ENCODE measurements at places on chromosomes 5 and 9.

DNA sequence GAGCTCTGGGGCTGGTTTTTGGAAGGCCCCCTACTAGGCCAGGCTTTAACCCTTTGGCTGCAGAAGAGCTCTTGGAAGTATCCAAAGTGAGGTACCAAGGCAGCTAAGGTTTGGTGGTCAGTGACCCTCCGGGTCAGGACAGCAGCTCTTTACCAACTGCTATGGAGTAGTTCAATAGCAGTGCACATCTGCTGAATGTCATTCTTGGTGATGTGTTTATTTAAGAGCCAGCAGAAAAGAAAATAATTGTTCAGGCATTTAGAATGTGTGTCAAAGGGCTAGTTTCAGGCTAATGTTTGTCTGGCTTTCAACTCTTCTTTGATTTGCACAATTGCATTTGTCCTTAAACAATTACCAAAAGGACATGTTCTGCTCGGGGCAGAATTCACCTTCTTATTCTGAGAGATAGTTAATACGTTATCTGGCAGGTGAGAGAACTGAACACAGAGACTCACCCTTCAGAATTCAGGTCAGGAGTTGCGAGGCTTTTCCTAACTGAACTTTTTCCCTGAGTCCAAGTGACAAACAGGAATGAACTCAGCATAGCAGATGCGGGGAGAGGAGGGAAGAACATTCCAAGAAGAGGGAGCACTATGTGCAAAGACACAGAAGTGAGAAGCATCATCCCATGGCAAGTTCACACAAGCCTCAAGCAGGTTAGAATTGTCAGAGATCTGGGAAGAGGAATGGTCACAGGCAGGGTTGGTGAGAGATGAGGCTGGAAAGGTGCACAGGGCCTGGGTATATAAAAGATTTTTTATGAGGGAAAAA lies 556.7 kb upstream of the TLE4 start:
- DNase-seq, result no peak

GRCh38 chr9:112487799-112488340 lies 1.2 kb downstream of the KIAA1958 start:
- DNase-seq, result no peak

- DNase-seq, result peak; percentile 88
These were observed 759.3 kb upstream of the TYRP1 start for GRCh38 chr9:11933926-11934325.

DNA sequence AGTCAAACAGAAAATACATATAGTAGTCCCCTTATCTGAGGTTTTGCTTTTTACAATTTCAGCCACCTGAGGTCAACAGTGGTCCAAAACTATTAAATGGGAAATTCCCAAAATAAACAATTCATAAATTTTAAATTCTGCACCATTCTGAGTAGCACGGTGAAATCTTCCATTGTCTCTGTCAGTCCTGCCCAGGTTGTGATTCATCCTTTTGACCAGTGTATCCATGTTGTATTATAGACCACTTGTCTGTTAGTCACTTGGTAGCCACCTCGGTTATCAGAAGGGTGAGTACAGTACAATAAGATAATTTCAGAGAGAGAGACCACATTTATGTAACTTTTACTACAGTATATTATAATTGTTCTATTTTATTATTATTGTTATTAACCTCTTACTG lies 2.8 kb downstream of the CCDC152 start:
- DNase-seq, result no peak

- no peak for DNase-seq
These were observed 150.3 kb downstream of the FBXL7 start for GRCh38 chr5:15650266-15650665.

- no peak for DNase-seq
These were observed 168.2 kb downstream of the CACNA1B start for GRCh38 chr9:138045541-138046490.

DNA sequence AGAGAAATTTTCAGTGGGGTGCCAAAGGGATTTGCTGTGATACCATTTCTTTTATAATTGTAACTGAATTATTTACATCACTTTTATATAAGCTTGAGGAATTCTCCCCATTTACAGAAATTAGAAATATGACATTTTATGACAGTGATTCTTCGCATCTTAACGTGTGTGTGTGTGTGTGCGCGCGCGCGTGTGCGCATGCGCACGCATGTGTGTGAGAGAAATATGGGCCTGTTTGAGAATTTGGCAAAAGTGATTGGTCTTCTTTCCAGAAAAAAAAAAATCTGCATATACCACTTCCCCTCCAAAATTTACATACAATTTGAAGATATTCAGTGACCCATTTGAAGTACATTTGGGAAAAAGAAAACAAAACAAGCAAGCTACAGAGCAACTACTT lies 190.7 kb upstream of the PDE4D start:
- no peak for DNase-seq

DNA sequence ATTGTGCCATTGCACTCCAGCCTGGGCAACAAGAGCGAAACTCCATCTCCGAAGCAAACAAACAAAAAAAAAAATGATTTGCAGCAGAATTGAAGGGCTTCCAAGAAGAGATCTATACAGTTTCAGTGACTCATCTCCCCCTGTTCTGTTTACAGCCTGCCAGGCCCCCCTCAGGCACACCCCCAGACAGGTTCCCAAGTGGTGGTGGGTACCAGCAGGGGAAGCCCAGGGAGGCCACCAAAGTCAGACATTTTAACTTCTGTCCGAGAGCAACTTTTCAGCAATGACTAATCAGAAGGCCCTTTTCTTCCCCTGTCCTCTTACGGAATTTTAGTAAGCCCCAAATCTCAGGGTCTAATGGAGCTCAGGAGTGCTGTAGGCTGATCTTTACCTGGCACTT lies 98.7 kb downstream of the PAX5 start:
- DNase-seq, result no peak

- DNase-seq, result no peak
These were observed 56.7 kb upstream of the NAA35 start for GRCh38 chr9:85884256-85884655.

GRCh38 chr5:39019254-39019653 lies 54.9 kb downstream of the RICTOR start:
- DNase-seq, result no peak

DNA sequence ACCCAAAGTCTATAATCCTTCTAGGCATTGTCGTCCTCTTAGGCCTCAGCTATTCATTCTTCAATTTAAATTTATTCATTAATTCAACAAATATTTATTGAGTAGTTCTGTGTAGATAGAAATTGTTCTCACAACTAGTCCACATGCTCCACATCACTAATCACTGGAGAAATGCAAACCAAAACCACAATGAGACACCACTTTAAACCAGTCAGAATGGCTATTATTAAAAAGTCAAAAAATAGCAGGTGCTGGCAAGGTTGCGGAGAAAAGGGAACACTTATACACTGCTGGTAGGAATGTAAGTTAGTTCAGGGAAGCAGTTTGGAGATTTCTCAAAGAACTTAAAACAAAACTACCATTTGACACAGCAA lies 51.1 kb upstream of the TNFSF15 start:
- DNase-seq, result no peak

DNA sequence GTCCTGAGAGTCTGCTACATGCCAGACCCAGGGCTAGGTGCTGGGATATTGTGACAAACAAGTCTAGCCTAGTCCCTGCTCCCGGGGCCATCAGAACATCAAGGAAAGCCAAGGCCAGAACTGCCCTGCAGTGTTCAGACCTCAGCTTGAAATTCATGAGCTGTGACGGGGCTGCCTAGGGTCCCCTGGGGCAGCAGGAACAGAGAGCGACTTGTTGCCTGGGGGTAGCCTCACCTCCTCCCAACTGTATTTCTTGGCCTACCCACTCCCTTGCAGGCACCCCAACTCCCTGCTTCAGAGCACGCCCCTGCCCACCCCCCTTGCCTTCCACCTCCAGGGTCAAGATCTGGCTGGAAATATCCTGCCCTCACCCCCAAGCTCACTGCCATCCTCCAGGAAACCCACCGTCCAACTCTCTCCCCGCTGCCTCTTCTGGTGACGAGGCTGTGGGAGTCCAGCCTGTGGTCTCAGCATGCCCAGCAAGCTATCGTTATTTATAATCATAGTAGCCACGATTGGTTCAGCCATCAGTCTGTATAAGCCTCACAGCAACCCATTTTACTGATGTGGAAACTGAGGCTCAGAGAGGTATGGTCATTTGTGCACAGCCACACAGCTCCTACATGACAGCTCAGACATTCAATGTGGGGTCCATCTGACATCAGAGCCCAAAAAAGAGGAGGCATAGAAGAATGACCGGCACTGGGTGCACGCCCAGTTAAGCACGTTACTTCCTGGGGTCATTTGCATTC lies 10.7 kb downstream of the DNM1 start:
- no peak for DNase-seq

- no peak for DNase-seq
These were observed 131.8 kb downstream of the ROR2 start for GRCh38 chr9:91818225-91818585.

- DNase-seq, result no peak
These were observed 69.5 kb upstream of the UNC5A start for GRCh38 chr5:176740702-176741496.

GRCh38 chr9:33435821-33436277 lies 11.5 kb downstream of the AQP3 start:
- DNase-seq, result no peak

DNA sequence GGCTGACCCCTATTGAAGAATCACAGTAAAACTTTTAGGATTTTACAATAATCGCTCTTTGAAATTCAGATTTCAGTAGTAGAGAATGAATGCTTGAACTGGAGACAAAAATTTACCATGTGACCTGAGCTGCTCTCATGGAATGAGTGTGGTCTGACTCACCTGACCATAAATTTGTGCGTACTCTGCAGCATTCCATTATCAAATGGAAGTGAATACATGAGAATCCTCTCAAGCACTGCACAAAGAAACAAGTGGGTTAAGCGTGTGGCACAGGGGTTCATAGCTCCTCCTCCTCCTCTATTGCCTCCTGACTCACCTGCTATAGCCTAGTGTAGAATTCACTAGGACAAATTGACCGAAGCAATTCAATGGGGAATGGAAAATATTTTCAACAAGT lies 269.8 kb upstream of the CDH9 start:
- DNase-seq, result no peak

- no peak for DNase-seq
These were observed 33.9 kb upstream of the NKX2-5 start for GRCh38 chr5:173268750-173269432.

GRCh38 chr9:114869845-114870244 lies 60.5 kb downstream of the TNFSF8 start:
- no peak for DNase-seq

DNA sequence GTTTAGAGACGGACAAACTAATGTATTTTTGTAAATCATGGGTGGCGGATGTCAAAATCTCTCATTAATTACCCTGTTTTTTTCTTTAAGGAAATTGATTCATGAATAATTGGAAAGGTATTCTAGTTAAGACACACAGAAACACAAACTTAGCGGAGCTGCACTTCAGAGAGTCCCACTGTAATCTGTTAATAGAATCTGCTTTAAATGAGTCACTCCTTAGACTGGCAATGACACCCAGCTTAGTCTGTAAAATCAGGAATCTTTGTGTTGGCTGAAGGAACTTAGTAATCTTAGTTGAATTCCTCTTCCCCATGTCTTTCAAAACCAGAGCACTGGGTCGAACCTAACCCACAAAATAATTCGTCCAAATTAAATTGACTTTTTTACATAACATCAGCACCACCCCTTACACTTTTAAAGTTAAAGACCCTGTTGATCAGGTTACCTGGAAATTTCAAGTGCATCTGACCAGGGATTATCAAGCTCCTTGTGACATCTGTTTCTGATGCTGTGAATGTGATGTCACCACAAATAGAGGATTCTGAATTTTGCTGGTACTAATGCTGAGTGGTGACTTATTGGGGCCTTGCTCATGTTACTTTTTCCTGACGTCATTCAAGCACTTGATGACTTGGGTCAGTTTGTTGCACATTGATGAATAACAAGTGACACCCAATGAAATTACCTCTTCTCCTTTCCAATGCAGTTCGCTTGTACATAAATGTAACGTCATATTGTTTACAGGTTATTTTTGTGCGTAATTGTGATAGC lies 313.6 kb downstream of the KCTD16 start:
- peak; percentile 38 for DNase-seq

DNA sequence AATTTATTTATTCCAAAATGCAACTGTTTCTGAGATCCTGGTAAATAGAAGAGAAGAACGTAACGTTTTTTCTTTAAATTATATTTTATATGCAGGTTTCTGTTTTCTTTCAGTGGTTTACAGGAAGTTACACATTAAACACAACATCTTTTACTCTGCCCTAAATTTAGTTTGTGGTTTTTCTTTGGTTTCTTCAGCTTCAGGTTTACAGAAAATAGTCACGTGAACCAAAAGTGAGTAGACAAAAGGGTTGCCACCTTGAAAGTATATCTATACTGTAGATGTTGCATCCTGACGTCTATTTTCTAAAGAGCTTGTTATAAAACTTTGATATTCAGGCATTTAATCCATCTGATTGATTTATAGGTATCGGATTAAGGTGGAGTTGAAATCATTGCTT lies 1236.6 kb downstream of the MAT2B start:
- no peak for DNase-seq

GRCh38 chr9:108069991-108070390 lies 580.4 kb upstream of the KLF4 start:
- no peak for DNase-seq

DNA sequence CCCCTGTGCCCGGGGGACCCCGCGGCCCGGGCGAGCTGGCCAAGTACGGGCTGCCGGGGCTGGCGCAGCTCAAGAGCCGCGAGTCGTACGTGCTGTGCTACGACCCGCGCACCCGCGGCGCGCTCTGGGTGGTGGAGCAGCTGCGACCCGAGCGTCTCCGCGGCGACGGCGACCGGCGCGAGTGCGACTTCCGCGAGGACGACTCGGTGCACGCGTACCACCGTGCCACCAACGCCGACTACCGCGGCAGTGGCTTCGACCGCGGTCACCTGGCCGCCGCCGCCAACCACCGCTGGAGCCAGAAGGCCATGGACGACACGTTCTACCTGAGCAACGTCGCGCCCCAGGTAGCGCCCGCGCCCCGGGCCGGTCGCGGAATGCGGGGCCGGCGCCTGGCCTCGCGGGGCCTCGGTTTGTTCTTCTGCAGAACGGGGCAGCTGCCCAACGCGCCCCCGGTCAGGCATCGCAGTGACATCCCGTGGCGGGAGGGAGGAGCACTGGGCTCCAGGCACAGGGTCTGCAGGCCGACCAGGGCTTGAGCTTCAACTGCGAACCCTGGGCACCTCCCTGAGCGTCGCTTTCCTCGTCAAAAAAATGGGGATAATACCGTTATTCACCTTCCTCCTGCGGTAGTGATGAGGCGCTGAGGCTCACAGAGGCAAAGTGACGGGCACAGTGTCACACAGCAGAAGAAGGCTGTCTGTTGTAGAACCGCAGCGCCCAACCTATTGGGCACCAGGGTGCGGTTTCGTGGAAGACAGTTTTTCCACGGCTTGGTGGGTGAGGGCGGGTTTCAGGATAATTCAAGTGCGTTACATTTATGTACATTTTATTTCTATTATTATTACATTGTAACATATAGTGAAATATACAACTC lies 777 bp downstream of the ENDOG start:
- DNase-seq, result no peak

GRCh38 chr5:28164568-28164967 lies 1126.2 kb upstream of the CDH9 start:
- DNase-seq, result no peak

- DNase-seq, result no peak
These were observed 64.3 kb upstream of the IER5L start for GRCh38 chr9:129242191-129242941.
